Esophagus squamous epithelium (tissue), 5 donors: ENCODE measurements at places on chromosomes 3 and 15.

DNA sequence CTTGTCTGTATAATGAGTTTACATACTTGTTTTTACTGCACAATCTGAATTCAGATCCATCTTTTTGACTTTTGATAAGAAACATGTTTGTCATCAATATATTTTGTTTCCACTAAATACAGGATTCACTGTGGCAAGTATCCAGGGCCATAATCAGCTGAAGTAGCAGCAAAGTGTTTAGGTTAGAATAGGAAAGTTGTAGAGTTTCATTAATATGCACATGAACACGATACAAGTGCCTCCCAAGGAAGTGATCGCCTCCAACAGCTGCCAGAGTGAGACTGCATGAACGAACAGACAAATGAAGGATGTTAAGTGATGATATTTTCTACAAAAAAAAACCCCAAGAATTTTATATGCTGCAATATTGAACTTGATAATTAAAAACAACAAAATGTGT lies 204.3 kb downstream of the TBL1XR1 start:
- DNase-seq: no peak

DNA sequence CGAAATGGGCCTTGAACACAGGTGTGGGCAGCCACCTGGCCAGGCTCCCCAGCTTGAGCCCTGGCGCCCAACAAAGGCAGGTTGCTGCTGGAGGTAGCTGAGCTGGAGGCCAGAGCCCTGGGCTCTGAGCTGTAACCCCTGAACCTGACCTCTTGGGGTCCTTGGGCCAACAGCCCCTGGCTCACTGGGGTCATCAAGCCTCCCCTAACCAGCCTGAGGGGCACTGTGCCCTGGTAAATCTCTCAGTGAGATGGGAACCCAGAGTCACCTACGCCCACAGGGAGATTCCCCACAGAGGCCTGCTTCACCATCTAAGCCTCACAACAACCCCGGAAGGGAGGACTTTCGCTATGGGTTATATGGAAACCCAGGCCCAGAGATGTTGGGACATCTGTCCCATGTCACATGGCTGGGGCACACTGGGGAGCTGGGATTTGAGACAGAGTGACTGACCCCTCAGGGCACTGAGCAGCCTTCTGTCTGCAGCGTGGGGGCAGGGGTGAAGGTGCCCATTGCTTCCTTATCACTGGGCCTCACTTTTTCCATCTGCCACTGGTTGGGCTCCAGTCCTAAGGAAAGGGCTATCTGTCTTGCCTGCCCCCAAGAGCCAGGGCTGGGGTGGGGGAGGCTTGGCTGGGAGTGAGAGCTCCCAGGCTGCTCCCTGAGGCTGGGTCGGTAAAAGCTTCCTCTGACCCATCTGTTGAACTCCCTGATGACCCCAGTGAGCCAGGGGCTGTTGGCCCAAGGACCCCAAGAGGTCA lies 59.1 kb downstream of the IQSEC1 start:
- no peak for DNase-seq

GRCh38 chr15:101479851-101480612 lies 9.5 kb downstream of the PCSK6 start:
- DNase-seq: no peak

DNA sequence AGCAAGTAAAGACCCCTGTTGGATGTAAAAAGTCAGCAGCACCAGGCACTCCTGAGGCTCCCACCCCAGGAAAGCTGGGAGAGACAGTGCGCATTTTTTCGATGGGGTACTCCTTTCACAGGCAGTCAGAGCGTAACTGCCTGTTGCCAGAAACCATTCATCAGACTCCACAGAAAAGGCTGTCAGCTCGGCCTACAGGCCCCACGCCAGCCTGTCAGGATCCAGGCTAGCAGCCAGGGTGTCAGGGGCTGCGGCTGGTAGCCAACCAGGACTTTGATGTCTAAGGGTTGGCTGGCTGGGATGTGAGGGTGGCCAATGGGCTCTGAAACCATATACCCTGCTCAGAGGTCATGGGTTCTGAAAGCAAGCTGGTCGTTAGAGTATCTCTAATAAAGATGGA lies 164.5 kb downstream of the WNT5A start:
- DNase-seq: no peak

DNA sequence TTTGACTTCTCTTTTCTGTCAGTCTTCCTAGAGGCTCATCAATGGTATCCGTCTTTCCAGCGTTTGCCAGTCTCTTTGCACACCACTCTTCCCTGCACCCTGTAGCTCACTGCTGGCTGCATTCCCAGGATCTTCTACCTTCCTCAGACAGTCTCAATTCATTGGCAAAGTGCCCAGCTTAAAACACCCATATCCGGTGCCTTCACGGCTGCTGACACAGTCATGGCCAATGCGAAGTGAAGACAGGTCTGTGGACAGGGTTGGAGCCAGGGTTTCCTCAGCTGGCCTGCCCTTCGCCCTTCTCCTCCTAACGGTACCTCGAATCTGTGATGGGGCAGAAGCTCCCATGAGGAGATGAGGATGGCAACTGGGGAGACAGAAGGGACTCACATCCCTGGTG lies 36.1 kb downstream of the PTH1R start:
- DNase-seq: no peak

GRCh38 chr3:148911592-148911991 lies 46.5 kb downstream of the CPA3 start:
- DNase-seq: no peak

- no peak for DNase-seq
These were observed 24.0 kb upstream of the SLC24A5 start for GRCh38 chr15:48096813-48097212.

GRCh38 chr15:89129123-89129815 lies 41.0 kb downstream of the ABHD2 start:
- no peak for DNase-seq

- DNase-seq: no peak
These were observed 14.3 kb downstream of the ZIC1 start for GRCh38 chr3:147423537-147423797.

- no peak for DNase-seq
These were observed 700 bp downstream of the MKRN2 start for GRCh38 chr3:12557473-12558100.

GRCh38 chr3:5499404-5499803 lies 311.9 kb downstream of the EDEM1 start:
- DNase-seq: no peak

DNA sequence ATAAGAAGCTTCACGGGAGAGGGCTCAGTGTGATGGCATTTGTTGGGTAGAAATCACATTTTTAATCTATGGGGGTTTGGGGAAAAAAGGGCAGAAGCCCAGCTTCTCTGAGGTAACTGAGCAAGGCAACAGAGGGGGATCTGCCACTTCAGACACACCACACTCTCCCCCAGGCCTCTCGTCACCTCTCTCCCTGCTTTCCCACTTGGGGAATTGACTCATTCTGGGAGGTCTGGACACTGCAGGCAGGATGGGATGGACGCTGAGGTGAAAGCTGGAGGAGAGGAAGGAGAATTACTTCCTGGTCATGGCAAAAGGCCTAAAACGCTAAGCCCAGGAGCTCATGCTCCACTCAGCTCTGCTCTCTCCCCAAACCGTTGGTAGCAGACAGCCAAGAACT lies 33.2 kb downstream of the MYO5C start:
- DNase-seq: no peak

GRCh38 chr3:188822411-188822810 lies 349.4 kb upstream of the TPRG1 start:
- no peak for DNase-seq
